ENCODE measurements at places on chromosomes 7 and 10.

- no peak for DNase-seq
These were observed 288.9 kb downstream of the PARD3 start for GRCh38 chr10:34526186-34526585.

GRCh38 chr10:74926791-74927585, 100.6 kb downstream of the KAT6B start:
- no peak for DNase-seq

DNA sequence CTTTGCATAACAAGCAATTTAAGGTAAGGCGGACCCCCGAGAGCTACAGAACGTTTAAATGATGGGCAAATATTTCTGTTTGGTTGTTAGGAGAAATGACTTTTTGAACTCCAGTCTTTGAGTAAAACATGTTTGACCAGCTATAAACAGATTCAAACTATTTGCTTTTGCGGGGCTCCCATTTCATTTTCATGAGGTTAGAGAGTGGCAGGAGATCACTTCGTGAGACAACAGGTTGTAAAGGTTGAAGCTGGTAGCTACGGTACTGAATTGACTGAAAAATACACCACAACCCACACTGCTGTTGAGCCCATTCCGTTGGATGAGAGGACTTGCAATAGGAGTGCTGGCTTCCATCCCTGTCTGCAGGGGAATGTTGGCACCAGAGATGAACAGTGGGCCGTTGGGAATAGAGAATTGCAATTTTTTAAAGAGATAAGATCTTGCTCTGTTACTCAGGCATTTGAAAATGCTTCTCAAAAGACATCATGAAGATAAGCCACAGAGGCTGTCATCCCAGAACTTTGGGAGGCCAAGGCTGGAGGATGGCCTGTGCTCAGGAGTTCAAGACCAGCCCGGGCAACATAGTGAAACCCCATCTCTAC, 65.7 kb upstream of the CARD11 start:
- DNase-seq = no peak

DNA sequence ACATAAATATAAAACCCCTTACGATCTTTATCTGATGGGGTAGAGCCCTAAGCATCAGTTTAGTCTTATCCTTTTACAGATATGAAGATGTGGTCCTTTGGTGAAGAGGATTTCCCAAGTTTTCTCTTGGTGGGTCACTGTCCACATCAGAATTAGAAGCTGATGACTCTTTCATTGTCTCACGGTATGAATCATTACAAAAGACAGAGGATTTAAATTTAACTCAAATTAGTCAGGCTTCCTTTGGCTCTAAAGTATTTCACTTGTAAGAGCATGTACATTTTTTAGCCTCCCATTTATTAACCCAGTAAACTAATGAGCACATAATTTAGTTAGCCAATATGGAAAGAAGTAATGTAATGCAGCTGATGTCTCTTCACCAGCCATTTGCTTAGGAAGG, 49.9 kb upstream of the TMEM26 start:
- no peak for DNase-seq

- no peak for DNase-seq
These were observed 31.3 kb upstream of the LOXL4 start for GRCh38 chr10:98299341-98299740.

GRCh38 chr10:112275512-112276245, 7.5 kb upstream of the TECTB start:
- no peak for DNase-seq

Measured in spleen (tissue), 13 donors.